GM04504 (cell line): ENCODE measurements at places on chromosomes 6 and 20.
A peak's percentile ranks its signal among the peaks of the same experiment; 100 is the strongest.

GRCh38 chr6:132814716-132815570 lies 574 bp downstream of the RPS12 start:
- DNase-seq, result no peak

GRCh38 chr6:16731478-16732051 lies 29.7 kb downstream of the ATXN1 start:
- no peak for DNase-seq

- no peak for DNase-seq
Observed at GRCh38 chr6:84897988-84898594, 133.7 kb upstream of the TBX18 start.

GRCh38 chr6:45478240-45478639 lies 100.5 kb upstream of the SUPT3H start:
- DNase-seq, result peak; percentile 16

GRCh38 chr6:20850686-20851416 lies 316.6 kb downstream of the CDKAL1 start:
- no peak for DNase-seq

DNA sequence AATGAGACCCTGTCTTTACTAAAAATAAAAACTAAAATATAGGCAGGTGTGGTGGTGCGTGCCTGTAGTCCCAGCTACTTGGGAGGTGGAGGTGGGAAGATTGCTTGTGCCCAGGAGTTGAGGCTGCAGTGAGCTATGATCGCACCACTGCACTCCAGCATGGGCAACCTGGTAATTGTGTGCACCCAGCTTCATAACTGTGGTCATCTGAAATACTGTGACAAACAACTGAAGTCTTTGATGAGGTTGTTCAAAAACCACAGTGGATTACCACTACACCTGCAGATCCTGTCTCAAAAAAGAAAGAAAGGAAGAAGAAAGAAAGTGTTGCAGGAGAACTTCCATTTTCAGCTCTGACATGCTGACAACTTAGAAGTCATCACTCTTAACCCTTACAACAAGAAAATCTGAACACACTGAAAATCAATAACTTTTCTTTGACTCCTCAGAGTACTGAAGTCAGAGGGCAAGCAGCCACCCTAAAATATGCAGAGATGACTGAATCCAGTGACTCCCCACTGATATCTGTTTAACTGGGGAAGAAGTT lies 13.8 kb upstream of the ZBP1 start:
- DNase-seq, result no peak

GRCh38 chr6:7080311-7080710 lies 27.4 kb upstream of the RREB1 start:
- DNase-seq, result no peak

DNA sequence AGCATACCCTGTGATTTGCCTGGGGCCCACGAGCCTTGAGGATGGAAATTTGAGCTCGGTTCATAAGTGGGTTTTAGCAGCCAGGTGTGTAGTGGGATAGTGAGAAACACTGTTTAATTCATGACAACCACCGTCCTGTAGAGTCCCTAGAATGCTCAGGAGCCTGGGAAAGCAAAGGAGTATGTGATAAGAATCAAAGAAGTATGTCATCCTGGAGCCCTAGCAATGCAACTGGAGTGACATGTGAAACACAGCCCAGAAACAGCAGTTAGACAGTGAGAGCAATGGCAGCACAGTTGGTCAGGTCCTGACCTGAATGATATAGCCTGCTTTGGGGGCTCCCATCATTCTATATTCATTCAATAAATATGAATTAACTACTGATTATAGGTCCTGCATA lies 161.2 kb upstream of the ECI2 start:
- DNase-seq, result no peak

DNA sequence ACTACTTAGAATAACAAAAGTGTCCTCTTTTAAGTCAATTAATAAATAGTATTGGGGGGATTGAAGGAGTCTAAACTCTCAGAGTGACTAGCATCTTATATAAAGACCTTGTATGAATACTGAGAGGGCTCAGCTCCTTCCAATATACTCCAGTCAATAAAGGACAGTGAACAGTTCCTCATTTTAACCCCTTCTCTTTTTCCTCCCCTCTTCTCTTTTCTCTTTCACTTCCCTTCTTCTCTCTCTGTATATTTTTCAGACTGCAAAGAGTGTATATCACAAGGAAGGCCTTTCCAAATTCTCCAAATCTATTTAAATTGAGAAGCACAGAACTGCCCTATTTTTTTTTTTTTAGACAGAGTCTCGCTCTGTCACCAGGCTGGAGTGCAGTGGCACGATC lies 99.5 kb downstream of the CD164 start:
- no peak for DNase-seq

DNA sequence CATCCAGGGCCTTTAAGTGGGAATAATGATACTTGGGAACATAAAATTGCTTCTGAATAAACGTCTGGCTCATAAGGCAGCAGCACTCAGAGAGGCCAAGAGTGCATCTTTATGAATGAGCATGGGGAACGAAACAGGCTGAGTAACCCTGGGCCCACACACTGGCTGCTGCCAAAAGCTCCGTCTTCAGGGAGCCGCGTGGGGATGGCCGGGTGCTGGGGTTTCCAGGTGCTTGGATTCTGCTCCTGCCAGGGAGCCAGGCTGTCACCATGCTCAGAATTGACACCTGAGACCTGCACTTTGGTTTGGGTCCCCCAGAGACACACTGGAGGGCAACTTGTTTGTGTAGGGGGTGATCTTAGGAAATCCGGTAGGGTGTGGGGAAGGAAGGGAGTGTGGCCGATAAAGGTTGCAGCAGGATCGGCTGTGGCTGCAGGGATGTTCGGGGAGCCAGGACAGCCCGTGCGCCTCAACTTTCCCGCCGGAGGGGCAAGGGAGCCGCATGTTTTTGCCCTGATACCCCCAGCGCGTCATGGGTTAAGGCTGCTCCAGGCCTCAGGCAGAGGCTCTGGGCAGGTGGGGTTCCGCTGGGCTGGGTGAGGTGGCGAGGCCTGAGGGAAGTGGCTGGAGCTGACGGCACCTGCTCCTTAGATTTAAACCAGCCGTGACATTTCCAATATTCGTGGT lies 101.8 kb downstream of the YTHDF1 start:
- no peak for DNase-seq

- no peak for DNase-seq
Observed at GRCh38 chr6:107789361-107789760, 34.8 kb downstream of the SCML4 start.

- DNase-seq, result no peak
Observed at GRCh38 chr20:49701916-49702315, 11.8 kb downstream of the B4GALT5 start.

GRCh38 chr6:69061066-69061465 lies 426.0 kb downstream of the ADGRB3 start:
- no peak for DNase-seq

DNA sequence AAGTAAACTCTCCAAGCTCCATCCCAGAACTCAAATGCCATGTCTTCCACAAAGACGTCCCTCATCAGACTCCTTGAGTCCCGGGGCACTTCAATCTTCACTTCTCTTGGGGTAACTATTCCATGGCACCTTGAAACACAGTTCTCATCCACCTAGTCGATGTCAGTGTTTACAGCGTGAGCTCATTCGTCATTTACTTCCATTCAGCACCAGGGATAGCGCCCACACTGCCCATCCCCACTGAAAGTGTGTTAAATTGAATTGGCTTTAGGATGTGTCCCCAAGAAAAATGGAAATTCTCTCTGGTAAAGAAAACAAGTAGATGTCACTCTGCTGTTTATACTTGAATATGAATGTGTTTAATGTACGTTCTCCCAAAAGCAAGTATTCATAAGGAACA lies 31.3 kb downstream of the KCNK15 start:
- no peak for DNase-seq

DNA sequence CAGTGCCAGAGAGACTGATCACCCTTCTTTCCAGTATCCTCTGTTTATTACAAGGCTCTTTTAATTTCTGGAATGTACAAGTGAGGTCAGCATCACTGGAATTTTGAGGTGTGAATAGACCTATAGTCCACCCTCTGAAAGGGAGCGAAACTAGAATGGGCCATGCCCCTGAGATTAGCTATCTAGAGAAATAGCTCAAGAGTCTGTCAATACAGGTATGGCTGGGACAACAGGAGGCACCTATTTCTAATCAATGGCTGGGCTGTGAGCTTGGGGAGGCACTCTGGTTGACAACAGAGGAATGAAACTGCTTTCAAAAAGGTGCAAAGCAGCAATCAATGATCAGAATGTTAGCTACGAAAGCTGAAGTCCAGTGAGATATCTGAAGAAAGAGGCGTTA lies 17.3 kb upstream of the CITED2 start:
- no peak for DNase-seq

GRCh38 chr20:7159903-7160302 lies 392.4 kb downstream of the BMP2 start:
- no peak for DNase-seq

DNA sequence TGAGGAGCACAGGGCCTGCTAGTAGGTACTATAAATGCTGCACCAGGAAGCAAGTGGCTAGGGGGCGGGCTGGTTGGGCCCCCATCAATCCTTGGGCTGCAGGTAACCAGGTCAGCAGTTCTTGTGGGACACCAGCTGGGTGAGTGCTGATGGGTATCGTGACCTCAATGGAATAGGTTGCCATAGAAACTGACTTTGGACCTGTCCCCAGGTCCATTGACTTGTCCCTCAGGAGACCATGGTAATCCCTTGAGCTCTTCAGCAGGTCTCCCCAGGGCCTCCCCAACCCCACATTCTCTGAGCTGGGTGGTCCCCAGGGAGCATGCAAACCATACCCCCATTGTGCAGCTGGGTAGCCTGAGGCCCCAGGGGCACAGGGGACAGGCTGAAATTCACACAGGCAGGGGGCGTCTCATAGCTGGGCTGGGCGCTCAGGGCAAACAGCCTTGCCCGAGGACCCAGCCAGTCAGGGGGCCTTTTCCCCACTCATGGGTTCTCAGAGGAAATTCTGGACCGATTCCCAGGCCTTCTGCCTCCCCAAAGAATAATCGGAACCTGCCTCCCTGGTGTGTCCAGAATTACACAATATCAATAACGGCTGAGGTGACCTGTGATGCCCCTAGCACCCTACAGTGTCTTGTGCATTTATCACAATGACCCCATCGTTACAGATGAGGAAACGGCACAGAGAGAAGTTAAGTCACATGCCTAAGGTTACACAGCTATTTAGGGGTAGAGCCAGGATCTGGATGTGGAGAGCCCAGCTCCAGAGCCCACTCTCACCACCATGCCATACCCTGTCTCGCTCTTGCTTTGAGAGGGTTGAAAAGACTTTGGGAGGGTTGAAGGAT lies 35.9 kb downstream of the SRC start:
- DNase-seq, result no peak

GRCh38 chr6:111774346-111774703 lies 98.9 kb downstream of the FYN start:
- DNase-seq, result no peak

DNA sequence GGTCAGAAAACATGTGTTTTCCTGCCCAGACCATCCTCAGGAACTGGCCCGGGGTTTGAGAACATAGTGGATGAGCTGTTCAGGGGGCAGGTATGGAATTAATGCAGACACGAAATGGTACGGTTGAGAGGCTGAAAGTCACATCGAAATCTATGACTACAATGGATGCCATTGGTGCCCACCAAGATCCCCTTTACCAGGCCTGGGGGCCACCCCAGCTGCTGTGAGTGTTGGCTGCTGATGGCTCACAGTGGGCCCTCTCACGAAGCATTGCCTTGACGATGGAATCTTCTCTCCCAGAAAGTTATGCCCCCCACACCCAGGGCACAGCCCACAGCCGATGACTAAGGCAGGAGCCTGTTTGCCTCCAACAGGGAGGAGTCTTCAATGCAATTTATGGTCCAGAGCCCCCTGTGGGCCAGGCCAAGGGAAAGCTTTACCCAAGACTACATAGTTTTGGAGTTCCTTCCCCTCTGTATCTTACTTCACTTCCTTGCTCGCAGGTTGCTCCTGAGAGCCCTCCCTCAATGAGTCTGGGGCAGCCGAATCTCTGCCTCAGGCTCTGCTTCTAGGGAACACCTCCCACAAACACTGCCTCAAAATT lies 92.6 kb downstream of the BFSP1 start:
- DNase-seq, result no peak

GRCh38 chr20:25043499-25044260 lies 14.3 kb downstream of the ACSS1 start:
- no peak for DNase-seq

DNA sequence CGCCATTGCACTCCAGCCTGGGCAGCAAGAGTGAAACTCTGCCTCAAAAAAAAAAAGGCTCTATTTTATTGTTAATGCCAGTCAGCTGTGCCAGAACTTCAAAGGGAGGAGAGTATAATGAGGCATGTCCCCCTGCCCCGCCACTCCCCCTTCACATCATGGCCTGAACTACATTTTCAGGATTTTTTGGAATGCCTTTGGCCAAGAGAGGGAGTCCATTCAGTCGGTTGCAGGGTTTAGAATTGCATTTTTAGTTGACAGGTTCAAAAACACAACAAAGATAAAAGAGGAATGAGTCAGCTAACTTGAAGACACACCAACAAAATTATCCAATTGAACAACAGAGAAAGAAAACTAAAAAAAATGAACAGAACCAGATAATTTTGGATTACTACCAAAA lies 59.1 kb downstream of the CEP43 start:
- peak; percentile 17 for DNase-seq

DNA sequence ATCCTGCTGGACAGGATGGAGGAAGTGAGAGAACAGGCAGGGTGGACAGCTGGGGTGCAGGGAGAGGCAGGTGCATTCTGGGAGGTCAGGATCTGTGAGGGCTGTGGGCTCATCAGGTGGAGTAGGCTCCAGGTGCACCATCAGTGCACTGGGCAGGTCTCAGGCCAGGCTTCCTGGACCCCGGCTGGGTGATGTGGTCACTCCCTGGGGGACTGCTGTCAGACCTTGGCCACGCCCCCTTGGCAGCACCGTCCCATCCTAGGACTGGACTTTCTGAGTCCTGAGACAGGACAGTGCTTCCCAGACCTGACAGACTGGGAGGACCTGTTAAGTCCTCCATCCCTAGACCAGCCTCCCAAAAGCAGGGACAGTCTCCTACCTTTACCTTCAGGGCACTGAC lies 626.7 kb upstream of the DEFB115 start:
- DNase-seq, result no peak

- DNase-seq, result no peak
Observed at GRCh38 chr6:2434116-2434515, 188.7 kb upstream of the GMDS start.

GRCh38 chr6:145071836-145072235 lies 663.5 kb downstream of the EPM2A start:
- DNase-seq, result peak; percentile 56
